Fibroblast of mammary gland (primary cell): ENCODE measurements at places on chromosomes 5 and 9.

- no peak for DNase-seq
These were observed 13.1 kb upstream of the NCS1 start for GRCh38 chr9:130159057-130159456.

DNA sequence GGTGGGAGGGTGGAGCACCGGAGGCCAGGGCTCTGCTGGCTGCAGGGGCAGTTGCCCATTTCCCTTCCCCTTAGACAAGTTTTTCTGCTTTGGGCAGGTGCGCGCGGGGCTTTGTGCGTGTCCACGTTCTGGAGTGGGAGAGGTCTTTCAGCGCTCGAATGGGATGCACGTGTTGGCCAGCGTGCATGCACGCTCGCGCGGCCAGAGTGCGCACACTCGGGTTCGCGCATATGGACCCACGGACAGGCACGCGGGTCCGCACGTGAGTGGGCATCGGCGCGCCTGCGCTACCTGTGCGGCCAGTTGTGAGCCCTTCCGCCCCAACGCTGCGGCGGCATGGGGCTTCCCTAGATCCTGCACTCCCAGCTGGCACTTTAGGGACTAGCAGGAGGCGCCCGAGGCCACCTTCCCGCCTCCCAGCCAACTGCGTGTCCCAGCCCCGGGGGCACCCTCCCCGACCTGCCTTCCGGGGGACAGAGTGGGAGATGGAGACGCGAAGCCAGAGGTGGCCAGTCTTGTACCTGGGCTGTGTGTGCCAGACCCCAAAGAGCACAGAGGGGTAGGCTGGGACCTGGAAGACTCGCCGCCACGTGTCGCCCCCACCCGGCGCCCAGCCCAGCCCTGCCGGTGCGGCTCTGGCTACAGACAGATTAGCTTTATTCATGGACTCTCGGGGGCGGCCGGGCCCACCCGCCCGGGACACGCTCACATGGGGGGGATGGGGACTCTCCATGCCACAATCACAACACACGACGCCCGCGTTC, 9.8 kb upstream of the GPRIN1 start:
- no peak for DNase-seq

DNA sequence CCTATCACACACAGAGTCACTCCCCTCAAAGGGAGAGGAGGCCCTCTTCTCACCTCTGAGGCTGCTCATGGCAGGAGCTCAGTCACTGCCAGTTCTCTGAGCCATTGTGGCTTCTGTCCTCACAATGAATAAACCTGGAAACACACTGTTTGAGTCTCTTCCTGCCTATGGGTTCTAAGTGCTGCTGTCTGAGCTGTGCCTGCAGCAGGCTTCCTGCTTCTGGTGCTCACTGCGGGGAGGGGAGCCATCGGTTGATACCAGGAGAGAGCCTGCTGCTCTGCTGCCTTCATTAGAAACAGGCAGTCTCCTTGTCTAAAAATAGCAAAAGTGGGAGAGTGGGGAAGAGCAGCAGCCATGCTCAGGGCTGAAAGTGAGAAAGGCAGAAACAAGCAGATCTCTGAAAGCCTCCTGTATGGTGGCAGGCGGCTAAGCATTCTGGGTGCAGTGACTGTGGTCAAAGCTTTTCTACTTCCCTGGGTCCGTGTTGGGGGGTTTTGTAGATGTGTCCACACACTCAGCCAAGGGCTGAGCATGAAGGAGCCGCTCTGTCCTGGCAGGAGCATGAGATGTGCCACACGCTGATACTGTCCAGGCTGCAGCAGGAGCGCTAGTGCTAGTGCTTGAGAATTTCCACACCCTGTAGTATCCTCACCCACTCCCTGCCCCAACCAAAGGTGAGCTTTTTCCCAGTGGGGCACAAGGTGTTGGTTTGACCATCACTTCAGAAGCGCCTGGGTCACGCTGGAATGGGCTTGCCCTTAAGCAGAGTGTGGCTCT, 34.2 kb downstream of the PRKACG start:
- DNase-seq: no peak

DNA sequence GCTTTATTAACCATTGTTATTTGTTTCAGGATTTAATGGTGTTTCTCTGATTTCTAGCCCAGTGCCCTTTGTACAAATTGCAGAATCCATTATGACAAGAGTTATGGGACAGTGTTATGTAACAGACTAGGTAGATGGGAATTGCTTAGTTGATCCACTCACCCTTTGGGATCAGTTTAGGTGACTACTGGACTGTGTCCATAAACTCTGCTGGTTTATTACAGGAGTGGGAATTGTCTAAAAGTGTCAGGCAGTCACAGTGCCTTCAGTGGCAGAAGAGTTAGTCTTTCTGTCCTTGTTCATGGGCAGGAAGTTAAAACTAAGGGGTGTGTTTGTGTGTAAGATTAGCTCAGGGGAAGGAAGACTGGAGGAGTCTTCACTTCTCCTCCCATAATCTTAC, 29.3 kb downstream of the RCL1 start:
- DNase-seq: no peak

DNA sequence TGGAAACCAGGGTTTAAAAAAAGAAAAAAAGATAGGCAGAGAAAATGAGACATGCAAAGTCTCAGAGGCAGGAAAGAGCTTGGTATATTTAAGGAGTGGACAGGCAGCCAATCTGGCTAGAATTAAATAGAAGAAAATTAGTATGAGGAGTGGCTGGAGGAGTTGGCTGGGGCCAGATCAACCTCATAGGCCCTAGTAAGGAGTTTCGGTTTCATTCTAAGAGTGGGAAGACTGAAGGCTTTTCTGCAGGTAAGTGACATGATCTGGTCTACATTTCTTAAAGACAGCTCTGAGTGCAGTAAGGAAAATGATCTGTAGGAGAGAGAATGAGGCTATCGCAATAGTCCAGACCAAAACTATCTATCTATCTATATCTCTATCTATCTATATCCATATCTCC, 27.5 kb downstream of the ADRB2 start:
- DNase-seq: no peak

- no peak for DNase-seq
These were observed 113.0 kb upstream of the LIFR start for GRCh38 chr5:38669361-38669880.

DNA sequence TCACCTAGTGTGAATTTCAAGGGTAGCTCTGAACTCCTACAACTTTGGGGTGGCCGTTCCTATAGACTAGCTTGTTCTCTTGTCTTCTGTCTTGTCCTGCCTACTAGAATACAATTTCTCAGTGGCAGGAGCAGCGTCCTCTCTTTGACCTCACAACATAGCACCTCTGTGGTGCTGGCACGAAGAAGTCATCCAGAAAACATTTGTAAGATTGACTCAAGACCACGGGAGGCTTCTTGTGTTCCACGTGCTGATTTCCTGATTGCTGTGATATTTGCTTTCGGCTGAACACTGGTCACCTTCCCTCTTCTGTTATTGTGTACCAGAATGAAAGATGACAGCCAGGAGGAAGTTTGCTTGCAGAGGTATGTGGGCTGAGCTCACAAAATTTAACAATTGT, 27.0 kb downstream of the SLC1A1 start:
- peak; percentile 14 for DNase-seq

DNA sequence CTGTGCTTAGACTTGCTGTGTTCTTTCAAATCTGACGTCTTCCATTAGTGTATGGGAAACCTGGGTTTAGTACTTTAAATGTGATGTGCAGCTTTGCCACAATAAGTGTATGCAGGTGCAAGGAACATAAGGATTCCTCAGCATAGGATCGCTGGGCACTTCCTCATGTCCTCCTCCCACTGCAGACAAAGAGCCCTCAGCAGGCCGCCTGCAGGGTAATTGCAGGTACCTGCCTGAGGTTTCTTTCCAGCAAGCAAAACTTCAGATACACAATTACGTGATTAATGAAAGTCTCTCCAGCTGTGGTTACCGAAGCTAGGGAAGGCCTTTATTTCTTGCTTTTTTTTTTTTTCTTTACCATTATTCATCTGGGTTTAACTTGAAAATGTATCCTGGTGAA, 233.1 kb downstream of the RFK start:
- DNase-seq: no peak

- peak; percentile 78 for DNase-seq
These were observed 46.0 kb downstream of the SLC44A1 start for GRCh38 chr9:105290418-105290817.

- peak; percentile 94 for DNase-seq
These were observed 102.5 kb upstream of the TXNDC8 start for GRCh38 chr9:110440172-110440571.

- DNase-seq: no peak
These were observed 28.8 kb downstream of the TNIP1 start for GRCh38 chr5:151051931-151052608.

DNA sequence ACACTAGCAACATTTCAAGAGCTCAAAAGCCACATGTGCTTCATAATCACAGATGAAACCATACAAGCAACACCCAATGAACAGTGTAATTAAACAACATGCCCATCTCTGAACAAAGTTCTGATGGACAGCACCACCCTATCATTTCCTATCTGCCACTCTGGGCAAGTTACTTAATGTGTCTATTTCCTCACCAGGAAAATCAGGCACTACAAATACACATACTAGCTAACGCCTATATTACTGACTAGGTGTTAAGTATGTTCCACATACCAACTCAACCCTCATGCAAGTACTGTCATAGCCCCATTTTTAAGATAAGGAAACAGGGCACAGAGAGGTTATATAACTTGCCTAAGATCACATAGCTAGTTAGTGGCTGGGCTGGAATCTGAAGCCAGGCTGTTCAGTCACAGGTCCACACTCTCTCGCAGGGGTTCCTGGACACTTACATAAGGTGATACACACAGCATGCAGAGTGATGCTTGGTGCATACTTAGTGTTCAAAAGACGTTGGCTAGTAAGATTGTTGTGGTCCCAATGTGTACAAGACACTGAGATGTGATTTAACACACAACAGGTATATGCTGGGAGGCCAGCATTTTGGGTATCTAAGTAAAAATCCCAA, 24.2 kb downstream of the CORO2A start:
- DNase-seq: no peak

DNA sequence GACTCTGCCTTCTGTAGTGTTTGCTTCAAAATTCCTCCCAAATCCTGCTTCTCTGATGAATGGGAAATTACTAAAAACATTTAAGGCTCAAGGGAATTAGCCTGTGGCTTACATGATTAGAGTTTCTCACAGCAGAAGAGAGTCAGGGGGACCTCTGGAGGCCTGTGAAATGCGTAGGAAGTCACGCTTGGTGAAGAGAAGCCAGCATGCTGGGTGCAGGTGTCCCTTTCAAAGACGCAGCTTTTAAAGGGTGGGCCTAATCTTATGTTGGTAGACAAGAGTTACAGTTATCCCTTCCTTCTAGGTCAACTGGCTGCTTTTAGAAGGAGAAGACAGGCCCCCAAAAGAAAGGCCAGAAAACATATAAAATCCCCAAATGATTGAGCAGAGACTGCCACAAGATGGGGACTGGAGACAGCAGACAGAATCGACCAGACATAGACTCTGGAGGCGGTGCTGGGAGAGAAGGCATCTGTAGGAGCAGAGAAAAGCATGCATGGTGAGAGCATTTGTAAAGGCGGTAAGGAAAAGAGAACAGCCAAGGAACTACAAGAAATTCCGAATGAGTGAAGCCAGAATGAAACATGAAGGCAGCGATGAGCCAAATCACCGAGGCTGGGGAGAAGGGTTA, 42.3 kb downstream of the B4GALT1 start:
- peak; percentile 40 for DNase-seq

DNA sequence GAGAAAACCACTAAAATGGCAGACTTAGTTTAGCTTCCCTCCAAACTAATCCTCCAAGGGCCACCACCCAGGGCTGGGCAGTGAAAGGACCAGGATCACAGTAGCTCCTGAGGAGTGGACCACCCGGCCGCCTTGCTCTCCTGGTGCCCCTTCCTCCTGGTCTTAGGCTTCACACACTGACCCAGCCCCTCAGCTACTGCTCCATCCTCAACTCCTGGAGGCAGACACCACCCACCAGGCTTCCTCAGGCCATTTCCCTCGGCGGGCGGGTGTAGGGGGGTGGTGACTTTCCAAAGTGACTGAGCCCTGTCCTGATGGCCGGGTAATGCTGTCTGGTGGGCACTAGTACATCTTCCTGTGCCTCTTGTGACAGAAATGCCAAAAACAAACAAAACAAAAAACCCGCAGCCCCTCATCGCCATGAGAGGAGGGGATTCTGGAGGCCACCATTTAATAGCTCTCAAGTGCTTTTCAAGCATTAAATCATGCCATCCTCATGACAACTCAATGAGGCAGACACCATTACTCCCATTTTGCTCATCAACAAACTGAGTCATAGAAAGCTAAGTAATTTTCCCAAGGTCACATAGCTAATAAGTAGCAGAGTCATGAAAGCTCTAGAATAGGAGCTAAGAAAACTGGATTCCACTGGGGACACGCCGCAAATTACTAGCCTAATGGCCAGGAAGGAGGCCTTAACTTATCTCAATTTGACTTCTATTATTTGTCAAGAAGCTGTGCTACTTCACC, 91.3 kb upstream of the LRRTM2 start:
- DNase-seq: peak; percentile 32

DNA sequence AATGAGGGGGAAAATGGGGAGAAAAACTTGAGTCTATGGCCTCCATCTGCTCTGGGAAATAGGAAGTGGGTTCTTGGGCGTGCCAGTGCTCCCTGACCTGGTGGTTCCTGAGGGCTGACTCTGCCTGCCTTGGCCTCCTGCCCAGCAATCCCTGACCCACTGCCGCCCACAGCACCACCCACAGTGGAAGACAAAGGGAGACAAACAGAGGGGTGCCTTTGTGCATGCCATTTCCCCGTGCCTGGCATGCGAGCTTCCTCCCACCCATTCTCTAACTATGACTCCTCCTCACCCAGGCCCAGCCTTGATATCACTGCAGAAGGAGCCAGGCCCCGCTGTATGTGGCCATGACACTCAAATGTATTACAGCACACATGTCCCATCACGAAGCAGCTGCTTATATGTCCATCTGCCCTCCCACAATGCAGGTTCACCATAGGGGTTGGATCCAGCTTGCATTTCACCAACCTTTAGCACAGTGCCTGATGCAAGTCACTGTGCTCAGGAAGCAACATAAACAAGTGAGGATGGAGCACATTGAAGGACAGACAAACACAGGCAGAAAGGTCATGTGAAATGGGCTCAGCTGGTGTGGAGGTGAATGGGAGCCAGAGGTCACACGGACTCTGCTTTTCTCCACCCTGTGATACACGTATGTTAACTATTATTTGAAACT, 84.4 kb downstream of the ADRB2 start:
- peak; percentile 68 for DNase-seq

DNA sequence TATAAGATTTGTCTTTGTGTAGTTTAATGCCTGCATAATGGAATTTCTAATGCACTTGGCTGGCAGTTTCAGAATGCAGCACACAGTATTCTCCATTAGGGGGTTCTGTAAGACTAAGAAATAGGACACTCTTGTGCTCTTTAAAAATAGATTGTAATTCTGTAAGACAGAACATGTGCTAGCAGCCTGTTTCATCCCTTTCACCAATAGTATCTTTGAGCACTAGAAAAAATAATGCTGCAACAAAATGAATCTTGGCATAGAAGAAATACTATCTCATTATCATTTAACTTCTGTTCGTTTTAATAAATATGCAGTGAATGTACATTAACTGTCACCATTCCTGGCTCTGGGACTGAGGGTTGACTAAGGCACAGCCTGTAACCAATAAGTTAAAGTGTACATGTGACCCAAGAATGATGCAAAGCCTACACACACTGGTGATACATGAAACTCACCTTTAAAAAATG, 23.8 kb upstream of the ZNF622 start:
- DNase-seq: peak; percentile 66

GRCh38 chr5:169856571-169856970, 123.7 kb downstream of the INSYN2B start:
- peak; percentile 91 for DNase-seq
